ENCODE measurements at places on chromosomes 11 and 22.

GRCh38 chr11:119051440-119052162, 5.4 kb downstream of the HYOU1 start:
- DNase-seq: no peak

- DNase-seq: no peak
Observed at GRCh38 chr22:38567531-38568285, 2.3 kb downstream of the DMC1 start.

DNA sequence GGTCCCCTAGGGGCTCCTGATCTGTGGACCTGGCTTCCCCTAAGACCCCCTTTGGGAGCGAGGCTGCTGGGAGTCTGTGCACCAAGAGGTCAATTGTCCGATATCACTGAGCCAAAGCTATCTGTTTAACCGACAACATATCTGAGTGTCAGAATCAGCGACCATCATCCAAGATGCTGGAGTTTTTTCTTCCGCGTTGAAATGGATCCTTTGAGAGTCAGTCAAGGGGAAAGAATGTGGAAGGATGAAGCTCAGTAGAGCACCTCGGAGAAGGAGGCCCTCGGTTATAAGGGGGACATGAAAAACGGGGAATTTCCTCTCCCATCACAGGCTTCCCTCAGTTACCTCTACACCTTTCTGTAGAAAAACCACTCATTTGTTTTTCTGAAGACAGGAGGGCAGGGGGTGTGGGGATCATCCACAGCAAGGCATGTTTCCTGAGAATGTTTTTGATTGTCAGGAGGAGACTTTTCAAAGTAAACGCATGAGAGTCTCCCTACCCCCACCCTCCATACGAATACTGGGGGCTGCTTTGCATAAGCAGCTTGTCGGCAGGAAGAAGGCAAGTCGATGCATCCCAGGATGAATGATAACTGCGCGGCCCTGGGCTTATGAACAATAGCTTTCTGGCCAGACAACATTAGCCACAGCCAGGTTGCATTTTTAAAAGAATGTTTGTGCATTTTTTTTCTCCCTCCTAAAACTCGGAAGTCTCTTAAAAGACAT, 37.7 kb upstream of the CCND1 start:
- no peak for DNase-seq

- DNase-seq: no peak
Observed at GRCh38 chr22:45987136-45987861, 10.3 kb upstream of the WNT7B start.

- DNase-seq: no peak
Observed at GRCh38 chr22:25368271-25368670, 148.8 kb downstream of the CRYBB2 start.

DNA sequence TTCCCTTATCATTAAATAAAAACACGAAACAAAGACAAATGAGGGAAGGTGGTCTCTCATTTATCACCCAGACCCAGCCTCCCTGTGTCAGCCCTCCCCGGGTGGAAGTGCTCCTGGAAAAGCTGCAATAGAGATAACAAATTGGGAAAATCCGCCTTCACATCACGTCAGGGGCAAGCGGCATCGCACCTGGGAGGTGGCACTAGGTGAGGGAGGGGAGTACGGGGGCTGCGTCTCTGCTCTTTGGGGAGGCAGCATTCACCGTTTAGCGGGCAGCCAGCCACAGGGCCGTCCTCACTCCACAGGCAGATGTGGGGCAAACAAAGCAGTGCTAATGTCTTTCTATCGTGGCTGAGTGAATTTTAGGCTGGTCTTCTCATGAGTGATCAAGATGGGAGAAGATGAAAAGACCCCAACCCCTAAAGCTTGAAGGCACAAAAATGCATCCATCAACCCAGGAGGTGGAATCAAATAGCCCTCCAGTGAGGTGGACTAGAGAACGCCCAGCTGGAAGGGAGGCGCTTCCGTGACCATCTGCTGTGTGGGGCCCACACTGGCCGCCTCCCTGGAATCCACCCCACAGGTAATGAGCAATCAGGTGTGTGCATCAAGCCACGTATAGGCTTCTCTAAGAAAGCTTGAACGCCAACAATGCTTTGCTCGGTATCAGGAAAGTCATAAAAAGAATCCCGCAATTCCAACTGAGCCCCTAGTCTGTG, 629.5 kb downstream of the BRD1 start:
- no peak for DNase-seq

GRCh38 chr11:131079036-131079435, 162.8 kb upstream of the SNX19 start:
- DNase-seq: no peak

DNA sequence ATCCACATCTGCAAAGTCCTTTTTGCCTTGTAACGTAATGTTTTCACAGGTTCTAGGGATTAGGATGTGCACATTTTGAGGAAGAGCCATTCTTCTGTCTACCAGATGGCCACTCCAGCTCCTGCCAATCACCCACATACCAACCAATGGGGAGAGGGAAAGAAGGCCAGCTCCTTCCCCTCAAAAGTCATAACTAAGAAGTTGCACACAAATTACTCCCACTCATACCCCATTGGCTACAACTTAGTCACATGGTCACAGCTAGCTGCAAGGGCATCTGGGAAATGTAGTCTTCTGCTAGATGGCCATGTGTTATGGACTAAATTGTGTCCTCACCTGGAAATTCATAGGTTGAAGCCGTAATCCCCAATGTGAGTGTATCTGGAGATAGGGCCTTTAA, 15.4 kb upstream of the MYOD1 start:
- no peak for DNase-seq

GRCh38 chr11:61413496-61413895, 16.3 kb downstream of the CPSF7 start:
- DNase-seq: no peak

DNA sequence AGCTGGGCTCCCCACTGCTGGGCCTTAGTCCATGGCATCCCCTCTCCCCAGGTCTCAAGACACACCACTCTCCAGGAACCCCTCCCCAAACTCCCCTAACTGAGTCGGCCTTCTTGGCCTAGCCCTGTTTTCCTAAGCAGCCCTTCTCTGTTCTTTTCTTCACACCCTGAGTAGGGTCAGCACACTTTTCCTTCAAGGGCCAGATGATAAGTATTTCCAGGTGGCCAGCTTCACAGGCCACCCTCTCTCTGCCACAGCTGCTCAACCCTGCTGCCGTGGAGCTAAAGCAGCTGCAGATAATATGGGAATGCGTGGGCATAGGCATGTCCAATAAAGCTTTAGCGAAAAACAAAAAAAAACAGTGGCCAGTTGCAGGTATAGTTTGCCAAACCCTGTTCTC, 24.1 kb downstream of the DGCR2 start:
- no peak for DNase-seq

DNA sequence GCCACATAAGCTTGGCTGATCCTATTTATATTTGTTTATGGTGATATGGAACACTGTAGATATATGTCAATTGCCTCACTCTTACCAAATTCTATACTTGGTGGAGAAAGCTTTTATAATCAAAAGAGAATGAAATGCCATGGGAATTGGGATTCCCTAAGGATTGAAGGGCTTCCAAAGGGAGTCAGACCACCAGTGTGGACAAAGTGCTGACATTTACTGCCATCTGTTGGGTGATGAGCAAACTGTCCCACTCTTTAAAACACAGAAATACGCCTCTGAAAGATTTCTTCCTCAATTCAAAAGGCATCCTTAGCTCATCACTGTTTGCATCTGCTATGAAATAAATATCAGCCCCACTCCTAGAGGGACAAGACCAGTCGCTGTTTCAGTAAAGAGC, 7.1 kb downstream of the SLC1A2 start:
- no peak for DNase-seq

- no peak for DNase-seq
Observed at GRCh38 chr11:61390161-61390560, 2.2 kb upstream of the TMEM216 start.

DNA sequence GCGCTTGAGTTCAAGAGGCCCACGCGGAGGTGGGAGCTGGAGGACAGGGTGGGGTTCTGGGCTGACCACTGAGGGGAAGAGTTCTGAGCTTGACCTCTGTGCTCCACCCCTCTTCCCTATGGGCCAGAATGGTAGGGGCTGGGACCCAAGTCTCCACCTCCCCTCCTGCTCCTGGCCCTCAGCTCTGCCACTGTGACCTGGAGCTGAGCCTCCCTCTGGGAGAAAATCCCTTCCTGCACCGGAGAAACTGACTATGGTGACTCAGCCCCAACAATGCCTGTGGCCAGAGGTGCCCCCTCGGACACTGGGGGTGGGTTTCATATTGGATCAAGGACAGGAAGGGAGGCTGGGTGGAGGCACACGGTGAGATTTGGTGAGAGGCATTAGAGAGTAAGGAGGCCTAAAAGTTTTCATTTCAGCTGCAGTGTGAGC, 23.0 kb downstream of the RELT start:
- DNase-seq: no peak

DNA sequence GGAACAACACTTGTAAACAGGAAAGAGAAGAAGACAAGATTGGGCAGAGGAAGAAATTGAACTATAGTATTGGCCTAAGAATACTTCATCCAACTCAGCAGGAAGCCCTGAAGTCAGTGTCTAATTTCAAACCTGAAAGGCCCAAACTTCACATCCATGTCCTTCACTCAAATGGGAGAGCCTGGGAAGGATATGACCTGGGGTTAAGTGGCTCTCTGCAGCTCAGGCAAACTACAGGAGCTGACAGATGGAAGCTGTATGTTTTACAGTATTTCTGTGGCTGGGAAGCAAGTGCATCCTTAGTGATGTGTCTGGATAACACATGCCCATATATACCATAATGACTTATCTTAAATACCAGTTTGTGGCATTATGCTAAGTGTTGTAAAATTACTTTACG, 196.2 kb downstream of the SOX6 start:
- no peak for DNase-seq

DNA sequence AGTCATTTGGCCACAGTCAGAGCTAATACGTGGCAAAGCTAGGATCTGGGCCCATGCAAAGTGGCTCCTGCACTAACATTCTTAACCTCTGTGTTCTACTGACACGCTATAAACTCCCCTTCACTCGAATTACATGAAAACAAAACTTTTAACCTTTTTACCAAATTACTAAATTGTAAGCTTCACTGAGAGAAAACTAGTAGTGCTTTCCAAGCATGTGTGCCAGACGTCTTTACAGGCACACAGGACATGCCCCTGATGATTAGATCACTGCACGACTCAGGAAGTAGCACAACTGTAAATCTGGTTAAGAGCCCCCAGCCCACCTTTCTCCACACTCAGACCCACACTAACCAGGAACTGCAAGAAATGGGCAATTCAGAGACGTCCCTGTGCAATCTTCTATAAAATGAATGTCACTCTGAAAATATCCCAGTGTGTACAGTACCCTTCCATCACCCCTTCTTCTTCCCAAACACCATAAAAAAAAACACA, 16.1 kb downstream of the PHF21A start:
- DNase-seq: no peak

DNA sequence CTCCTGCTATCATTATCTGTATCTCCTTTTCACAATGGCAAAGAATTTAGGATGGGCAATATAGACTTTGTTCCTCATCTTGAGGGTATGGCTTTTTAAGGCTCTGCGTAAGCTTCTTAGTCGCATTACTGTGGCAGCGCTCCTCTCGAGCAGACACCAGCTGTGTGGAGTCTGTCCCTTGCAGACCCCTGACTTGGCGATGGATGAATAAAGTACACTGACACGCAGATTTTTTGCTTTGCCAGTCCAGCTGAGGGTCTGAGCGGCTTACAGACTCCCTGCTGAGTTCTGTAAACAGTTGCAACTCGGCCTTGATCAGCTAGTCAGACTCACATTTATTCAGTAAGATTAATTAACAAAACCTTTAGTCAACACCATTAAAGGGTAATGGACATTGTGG, 390.0 kb upstream of the CNTN5 start:
- DNase-seq: no peak

- no peak for DNase-seq
Observed at GRCh38 chr11:94972700-94973098, 657 bp downstream of the CWC15 start.

DNA sequence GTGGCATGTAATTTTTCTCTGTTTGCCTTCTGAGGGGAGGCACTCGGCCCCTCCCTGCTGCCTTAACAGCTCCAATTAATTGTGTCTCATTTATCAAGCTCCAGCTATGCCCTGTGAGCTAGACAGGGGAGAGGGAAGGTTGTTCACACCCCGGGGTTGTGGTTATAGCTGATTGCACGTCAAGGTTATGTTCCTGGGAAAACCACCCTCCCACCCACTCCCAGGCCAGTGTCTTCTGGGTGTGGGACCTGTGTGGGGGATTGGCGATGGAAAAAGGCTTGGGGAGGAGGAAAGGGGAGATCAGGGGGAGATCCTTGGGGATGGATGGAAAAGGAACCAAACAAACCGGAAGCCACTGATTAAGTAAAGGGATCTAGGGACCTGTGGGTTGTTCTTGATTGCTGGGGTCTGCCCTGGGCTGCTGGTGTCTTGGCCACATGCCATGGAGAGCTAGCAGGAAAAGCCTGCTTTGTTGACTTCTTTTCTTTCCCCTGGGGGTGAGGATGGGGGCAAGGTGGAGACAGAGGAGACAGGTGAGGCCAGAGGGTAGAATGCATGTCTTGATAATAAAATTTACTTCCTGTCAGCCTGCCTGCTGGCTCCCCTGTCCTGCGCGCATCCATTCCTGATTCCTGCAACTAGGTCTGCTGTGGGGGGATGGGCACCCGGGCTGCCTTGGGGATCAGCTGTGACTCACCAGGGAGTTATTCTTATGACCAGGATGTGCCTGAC, 13.5 kb upstream of the SORL1-AS1 start:
- DNase-seq: peak; percentile 65

GRCh38 chr11:116851626-116852025, 14.2 kb upstream of the APOA1 start:
- peak; percentile 23 for DNase-seq

GRCh38 chr11:63869683-63870082, 30.8 kb downstream of the MARK2 start:
- no peak for DNase-seq

DNA sequence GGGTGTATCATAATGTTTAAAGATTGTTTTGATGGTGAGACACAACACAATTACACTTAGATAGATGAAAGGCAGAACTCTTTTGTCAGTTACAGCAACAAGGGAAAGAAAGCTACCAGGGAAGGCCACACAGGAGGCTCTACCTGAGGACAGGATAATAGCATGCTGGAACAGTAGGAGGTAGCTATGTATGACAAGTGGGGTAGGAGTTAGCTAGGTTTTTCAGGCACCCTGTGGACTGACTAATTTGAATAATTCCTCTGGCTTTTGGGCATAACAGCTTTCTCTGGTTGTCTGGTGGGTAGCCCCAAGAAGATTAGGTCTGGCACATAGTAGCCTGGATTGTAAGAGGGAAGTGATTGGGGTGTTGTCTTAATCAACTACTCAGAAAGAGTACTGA, 475.4 kb upstream of the CHORDC1 start:
- DNase-seq: no peak

DNA sequence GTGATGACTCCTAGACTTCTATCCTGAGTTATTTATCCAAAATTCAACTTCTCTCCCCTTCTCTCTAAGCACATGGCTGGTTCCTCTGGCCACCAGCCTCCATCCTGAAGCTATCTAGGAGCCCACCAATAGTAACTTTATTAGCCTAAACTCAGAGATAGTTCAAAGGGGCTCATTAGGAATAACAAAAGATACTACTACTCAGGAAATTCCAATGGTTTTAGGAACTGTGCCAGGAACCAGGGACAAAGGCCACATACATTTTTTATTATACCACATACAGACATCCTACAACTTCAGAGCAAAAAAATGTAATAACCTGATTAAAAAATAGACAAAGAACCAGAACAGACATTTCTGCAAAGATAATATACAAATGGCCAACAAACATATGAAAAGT, 27.9 kb downstream of the SLC25A17 start:
- DNase-seq: no peak

GRCh38 chr11:30481330-30481729, 104.8 kb downstream of the MPPED2 start:
- DNase-seq: no peak

GRCh38 chr11:2554338-2555207, 109.8 kb downstream of the KCNQ1 start:
- no peak for DNase-seq

GRCh38 chr22:33337524-33337923, 279.3 kb upstream of the SYN3 start:
- DNase-seq: no peak

All from hippocampal formation (tissue), 2 donors.